ENCODE measurements at places on chromosomes 3 and 15. TPM values are rescaled to one million over a fixed set of nuclear protein-coding genes. Genes with fewer than 3 reads are reported as not detected.

GRCh38 chr3:132783152-132783551 is 60.9 kb upstream of the NPHP3 start:
- DNase-seq: no peak
- no peak overlapping the region for H3K4me3 ChIP-seq
- no peaks in the 10 kb centered on the region for H3K36me3 ChIP-seq

DNA sequence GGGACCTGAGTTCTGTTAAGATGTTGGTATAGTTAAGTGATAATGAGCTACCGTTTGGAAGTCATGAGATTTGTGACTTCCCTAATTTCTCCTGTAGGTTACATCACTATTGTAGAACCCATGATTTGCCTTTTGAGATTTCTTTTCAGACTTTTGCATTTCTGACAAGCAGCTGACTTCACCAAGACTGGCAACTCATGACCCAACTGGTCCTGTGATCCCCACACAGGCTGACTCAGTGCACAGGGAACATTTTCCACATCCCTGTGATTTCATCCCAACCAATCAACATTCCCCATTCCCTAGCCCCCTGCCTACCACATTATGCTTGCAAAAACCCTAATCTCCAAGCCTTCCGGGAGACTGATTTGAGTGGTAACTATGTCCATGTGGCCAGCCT is 242.1 kb upstream of the PDZRN3 start:
- no peaks in the 10 kb centered on the region for H3K36me3 ChIP-seq
- DNase-seq: no peak
- no peaks in the 10 kb centered on the region for H3K4me1 ChIP-seq
- no peaks in the 10 kb centered on the region for H3K27me3 ChIP-seq

GRCh38 chr3:50542177-50543034 is 25.1 kb downstream of the C3orf18 start:
- no peaks in the 10 kb centered on the region for H3K36me3 ChIP-seq
- DNase-seq: peak; percentile 90
- H3K4me1 ChIP-seq: no peaks in the 10 kb centered on the region
- H3K27me3 ChIP-seq: no peaks in the 10 kb centered on the region
- no peak overlapping the region for H3K4me3 ChIP-seq

DNA sequence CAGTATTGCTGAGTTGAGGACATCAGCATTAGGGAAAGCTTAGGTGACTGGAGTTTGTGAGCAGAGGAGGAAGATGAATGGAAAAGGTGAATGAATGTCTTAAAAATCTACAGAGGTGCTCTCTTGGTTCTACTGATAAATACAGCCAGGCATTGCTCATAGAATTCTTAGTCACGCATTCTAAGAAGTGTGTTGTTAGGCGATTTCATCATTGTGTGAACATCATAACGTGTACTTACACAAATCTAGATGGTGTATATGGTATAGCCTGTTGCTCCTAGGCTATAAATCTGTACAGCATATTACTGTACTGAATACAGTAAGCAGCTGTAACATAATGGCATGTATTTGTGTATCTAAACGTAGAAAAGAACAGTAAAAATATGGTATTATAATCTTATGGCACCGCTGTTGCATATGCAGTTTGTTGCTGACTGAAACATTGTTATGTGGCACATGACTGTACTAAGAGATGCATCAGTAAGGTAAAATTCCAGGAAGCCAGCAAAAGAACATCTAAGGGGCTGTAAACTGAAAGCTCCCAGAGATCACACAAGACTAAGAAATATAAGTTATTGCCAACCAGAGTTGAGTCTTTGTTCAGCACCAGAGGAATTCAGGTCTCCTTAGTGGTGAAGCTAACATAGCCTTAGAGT is 42.9 kb upstream of the ASB14 start:
- no peak overlapping the region for H3K27ac ChIP-seq
- H3K27me3 ChIP-seq: no peaks in the 10 kb centered on the region
- DNase-seq: no peak

- DNase-seq: no peak
- no peak overlapping the region for H3K4me3 ChIP-seq
- no peaks in the 10 kb centered on the region for H3K4me1 ChIP-seq
- H3K36me3 ChIP-seq: no peaks in the 10 kb centered on the region
- H3K27ac ChIP-seq: no peak overlapping the region
Observed at GRCh38 chr15:72982714-72983113, 69.5 kb upstream of the NEO1 start.

DNA sequence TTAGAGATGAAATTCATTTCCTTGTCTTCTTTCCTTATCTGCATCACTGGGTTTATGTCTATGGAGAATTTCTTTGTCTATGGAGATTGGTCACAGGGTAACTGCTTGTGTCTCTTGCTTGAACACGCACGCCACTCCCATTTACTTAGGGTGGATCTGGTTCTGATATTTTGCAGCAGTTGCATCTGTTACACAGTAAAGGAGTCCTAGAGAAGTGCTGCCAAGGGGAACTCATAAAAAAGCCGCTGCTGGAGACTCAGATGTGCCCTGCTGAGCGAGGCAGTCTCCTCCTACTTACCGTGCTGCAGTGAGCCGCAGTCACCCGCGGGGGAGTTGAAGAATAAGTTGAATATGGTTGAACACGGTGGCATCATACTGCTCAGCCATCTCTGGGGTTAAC is 105.2 kb upstream of the KLHL25 start:
- H3K4me3 ChIP-seq: no peak overlapping the region
- H3K27me3 ChIP-seq: peaks cover 6% of the 10 kb centered on the region
- no peaks in the 10 kb centered on the region for H3K36me3 ChIP-seq
- H3K4me1 ChIP-seq: no peaks in the 10 kb centered on the region
- no peak for DNase-seq

Gene CRABP1
- polyA plus RNA-seq: 0.67 TPM
